ELR (cell line): ENCODE measurements at places on chromosomes 11 and 22.

GRCh38 chr11:57278721-57279095 is 41.7 kb upstream of the APLNR start:
- DNase-seq, result no peak

GRCh38 chr11:74438681-74439080 is 28.7 kb downstream of the KCNE3 start:
- DNase-seq, result no peak

- DNase-seq, result peak; percentile 90
These were observed 31.3 kb upstream of the MMP13 start for GRCh38 chr11:102986815-102987214.

DNA sequence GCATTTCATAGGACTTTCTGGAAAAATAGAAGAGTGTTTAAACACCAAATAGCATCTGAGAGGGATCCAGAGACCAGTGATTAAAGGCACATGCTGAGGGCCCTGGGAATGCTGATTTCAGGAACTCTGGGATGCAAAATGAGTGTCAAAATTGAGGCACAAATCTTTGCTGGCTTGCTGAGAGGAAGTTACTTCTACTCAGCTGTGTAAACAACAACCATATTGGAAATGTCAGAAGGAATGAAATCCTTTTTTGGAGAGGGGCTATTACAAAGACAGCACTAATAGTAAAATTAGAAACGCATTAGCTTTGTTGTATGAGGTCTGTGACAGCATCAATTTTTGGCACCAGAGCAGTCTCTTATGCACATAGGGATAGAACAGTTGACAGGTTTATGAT is 267.8 kb upstream of the RAG2 start:
- DNase-seq, result no peak

GRCh38 chr11:76568621-76569020 is 101.9 kb downstream of the LRRC32 start:
- no peak for DNase-seq

DNA sequence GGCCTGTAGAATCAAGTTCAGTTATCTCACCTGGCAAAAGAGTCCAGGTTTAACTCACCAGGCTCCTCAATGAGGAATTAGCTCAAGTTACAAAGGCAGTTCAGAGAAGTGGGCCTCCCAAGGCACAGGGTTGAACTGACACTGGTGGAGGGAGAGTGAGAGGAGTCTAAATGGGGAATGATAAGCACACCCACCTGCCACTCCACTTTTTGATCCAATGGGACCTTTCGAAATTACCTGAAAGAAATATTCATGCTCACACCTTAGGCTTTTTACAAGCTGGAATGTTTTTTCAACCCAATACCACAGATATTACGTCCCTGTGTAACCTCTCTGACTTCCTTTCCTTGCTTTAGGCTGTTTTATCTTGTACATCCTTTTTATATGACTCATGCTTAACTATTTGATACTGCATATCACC is 642.7 kb upstream of the TENM4 start:
- peak; percentile 43 for DNase-seq

DNA sequence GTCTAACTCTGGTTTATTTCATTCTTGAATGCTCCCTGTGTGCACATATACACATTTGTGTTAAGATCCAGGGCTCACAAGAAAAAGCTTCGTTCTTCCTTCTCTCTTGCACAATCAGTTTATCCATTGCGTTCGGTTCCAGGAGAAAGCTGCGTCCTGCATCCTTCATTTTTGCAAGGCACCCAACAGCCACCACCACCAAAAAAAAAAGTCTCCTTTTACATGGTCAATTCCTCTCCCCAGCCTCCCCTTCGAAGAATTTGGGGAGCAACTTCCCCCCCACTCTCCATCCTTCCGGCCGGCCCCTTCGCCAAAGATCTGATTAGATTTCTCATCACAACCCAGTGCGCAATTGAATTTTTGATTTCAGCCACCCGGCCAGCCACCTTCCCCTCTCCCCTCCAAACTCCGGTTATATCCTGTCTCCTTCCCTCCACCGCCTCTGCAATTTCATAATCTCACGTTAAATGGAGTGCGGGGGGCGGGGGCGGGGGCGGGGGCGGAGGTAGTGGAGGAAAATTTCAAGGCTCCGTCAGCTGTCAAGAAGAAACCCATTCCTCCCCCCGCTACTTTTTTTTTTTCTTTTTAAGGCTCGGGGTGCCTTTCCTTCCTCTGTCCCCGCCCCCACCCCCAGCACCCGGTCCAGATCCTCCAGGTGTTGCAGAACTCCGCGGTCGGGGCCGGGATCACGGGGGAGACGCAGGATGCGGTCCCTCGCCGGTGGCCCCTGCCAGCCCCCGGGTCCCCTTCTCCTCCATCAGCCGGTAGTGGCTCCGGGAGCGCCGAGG is 1166.5 kb downstream of the LRRC4C start:
- DNase-seq, result no peak

DNA sequence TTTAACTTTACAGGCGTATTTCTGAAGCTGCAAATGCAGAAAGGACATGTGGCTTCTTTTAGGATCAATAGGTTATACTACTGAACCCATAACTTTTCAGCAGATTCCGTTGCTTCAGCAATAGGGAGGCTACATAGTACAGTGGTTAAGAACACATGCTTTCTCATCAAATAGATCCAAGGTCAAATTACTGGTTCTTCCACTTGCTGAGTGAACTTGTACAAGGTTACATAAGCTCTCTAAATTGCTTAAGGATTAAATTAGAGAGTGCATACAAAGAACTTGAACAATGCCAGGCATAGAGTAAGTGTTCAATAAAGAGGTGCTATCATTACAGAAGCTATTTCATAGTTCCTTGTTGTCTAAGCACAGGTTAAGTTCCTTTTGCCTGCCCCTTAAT is 129.6 kb downstream of the BARX2 start:
- DNase-seq, result no peak

DNA sequence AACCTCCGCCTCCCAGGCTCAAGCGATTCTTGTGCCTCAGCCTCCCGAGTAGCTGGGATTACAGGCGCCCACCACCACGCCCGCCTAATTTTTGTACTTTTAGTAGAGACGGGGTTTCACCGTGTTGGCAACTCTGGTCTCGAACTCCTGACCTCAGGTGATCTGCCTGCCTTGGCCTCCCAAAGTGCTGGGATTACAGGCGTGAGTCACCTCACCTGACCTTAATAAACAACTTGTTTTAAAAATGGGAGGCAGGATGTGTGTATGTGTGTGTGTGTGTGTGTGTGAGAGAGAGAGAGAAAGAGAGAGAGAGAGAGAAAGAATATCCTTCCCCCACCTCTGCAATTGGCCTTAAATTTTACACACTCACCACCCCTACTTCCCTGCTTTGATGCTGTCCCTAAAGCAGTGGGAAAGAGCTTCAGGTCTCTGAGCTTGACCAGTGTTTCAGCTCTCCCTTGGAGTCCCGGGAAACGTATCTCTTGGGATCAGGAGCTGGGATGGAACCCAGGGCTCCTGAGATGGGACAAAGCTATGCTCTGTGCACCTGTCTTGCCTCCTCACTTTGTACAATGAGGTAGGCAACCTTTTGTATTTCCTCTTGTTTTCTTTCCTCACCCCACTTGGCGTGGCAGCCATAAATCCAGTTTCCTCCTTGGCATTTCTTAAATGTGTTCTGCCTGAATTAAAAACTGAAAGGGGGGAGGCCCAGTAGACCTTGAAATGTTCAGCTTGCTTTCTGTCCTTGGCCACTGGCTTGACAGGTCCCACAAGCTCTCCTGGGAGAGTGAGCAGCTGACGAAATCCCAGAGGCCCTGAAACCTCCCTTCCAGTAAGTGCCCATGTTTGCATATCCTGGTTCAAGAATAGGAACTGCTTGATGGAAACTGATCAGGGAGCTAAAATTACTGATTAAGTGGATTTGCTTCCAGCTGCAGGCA is 17.8 kb upstream of the XBP1 start:
- DNase-seq, result no peak

DNA sequence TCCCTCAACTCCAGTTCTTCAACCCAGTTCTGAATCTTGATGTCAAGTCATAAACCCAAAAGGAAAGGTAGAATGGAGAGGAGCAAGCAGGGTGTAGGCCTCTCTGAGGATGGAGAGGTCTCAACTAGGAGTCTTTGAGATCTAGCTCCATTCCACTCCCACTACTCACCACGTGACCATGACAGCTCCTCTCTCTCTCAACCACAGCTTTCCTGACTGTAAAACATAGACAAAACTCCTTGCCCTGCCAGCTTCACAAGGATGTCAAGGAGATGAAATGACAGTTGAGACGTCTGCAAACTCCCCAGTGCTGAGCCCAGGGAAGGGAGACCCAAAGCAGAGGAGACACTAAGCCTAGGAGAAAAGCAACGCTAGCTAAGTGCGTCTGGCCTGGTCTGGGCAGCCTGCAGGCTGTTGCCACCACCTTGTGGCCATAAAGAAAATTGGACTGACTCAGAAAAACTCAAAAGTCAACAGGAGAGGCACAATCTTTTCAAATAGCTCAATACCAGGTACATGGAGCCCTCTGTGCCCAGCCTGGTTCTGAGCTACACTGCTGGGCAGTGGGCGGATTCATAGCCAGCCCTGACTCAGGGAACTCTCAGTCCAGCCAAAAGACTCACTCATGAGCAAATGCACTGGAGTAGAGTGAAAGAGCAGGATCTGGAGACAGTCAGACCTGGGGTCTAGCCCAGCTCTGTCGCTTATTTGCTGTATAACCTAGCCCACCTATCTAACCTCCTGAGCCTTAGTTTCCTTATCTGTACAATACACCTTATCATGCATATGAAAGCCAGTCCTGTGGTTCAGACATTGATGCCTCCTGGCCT is 3.4 kb downstream of the CLPB start:
- DNase-seq, result peak; percentile 71

DNA sequence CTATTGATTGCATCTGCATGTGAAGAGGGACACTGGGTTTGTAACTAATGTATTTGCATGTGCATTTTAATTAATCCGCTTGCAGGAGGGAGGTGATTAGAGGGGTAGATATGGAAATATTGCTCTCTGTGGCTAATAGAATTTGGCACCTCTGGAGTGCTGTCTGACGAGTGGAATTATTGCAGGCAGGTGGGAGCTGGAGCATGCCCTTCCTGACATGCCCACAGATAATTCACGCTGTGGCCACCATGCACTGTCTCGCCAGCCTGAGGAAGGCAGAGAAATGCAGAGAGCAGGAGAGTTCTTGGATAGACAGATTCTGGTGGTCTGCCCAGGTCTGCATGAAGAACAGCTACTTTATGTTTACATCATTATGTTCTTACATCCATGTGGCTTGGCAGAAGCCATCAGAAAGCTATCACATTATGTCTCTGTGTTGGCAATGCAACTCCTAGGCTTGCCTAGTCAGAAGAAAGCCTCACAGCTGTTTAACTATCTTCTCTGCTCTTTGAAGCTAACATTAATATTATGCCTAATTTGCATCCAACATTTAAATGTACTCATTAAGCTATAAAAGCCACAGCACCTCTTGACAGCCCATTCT is 89.4 kb upstream of the DRD2 start:
- DNase-seq, result no peak

DNA sequence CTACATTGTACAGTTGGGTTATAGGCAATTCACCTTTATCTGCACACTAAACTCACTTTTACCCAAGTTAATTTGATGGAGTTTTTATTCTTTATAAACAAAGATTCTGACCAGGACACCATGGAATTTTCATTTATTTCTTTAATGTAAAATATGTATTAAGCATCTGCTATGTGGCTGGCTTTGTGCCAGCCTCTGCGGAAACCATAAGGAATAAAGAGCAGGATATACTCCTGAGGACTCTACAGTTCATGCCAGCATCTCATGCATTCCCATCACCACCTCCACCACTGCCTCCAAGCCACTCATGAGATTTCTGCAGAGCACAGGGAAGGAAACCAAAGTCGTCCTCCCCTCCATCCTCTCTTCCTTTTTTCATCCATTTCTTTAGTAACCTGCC is 100.0 kb upstream of the DBX1 start:
- no peak for DNase-seq

DNA sequence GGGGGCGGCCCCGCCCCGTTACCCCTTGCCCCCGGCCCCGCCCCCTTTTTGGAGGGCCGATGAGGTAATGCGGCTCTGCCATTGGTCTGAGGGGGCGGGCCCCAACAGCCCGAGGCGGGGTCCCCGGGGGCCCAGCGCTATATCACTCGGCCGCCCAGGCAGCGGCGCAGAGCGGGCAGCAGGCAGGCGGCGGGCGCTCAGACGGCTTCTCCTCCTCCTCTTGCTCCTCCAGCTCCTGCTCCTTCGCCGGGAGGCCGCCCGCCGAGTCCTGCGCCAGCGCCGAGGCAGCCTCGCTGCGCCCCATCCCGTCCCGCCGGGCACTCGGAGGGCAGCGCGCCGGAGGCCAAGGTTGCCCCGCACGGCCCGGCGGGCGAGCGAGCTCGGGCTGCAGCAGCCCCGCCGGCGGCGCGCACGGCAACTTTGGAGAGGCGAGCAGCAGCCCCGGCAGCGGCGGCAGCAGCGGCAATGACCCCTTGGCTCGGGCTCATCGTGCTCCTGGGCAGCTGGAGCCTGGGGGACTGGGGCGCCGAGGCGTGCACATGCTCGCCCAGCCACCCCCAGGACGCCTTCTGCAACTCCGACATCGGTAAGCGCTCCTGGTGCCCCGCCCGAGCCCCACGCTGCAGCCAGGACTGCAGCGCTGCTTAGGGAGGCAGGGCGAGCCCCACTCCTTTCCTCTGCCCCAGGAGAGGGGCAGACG is at the start of gene TIMP3:
Gene TIMP3, plus strand, starts transcription at position 169 of the 700 bp plus-strand sequence. Its CDS starts 297 bp downstream, at position 466.
- DNase-seq, result peak; percentile 83
